ENCODE measurements at places on chromosomes 13 and 19.
A peak's percentile ranks its signal among the peaks of the same experiment; 100 is the strongest.

DNA sequence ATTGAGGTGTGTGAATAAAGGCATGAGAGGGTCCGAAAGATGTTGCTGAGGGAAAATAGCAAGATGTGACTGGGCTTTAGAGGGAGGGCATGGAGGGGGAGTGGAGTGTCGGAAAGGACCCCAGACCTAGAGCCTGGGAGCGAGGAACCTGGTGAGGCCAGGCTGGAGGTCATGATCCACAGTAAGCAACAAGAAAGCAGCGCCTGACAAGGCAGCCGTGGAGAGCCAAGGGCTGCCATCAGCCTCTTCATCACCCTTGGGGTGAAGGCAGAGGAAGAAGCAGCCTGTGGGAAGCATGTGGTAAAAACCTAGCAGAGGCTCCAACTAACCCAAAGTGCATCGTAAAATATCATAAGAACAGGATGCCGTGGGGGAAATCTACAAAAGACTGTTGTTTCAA, 162.8 kb upstream of the SOX1 start:
- no peak for DNase-seq

GRCh38 chr13:88802886-88803285, 1131.7 kb downstream of the SLITRK5 start:
- no peak for DNase-seq

- DNase-seq: no peak
Observed at GRCh38 chr13:65378943-65379519, 1851.1 kb downstream of the PCDH9 start.

DNA sequence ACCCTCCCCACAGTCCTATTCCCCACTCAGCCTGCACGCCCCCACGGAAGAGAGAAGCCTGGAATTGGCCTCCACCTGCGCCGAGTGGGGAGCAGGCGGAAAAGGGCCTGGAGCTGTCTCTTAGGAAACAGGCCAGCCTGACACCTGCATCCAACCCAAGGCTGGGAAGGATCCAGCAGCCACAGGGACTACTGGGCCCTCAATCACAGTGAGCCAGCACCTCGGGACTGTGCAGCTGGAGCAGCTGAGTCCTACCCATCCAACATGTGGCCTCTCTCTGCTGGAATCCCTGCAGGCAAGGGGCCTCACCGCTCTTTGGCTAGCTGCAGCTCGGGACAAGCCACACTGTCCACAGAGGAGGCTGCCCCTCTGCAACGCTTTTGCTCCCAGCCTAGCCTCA, 8.3 kb upstream of the EPHX3 start:
- DNase-seq: no peak

DNA sequence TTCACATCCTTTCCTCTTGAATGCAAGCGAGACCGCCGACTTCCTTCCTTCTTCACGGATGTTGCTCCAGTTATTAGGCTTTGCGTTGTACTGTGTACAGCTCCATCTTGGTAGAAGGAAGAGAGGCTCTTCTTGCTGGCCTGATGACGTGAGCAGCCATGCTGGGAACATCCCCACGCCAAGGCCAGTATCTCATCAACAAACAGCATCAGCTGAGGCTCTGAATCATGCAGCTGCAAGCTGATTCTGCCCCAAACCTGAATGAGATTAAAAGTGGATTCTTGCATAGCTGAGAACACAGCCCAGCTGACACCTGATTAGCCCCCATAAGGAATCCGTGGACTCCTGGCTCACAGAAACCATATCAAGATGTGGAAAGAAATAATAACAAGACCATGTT, 809.6 kb downstream of the EFNB2 start:
- no peak for DNase-seq

- DNase-seq: no peak
Observed at GRCh38 chr19:38819231-38819920, 6.6 kb upstream of the LGALS4 start.

DNA sequence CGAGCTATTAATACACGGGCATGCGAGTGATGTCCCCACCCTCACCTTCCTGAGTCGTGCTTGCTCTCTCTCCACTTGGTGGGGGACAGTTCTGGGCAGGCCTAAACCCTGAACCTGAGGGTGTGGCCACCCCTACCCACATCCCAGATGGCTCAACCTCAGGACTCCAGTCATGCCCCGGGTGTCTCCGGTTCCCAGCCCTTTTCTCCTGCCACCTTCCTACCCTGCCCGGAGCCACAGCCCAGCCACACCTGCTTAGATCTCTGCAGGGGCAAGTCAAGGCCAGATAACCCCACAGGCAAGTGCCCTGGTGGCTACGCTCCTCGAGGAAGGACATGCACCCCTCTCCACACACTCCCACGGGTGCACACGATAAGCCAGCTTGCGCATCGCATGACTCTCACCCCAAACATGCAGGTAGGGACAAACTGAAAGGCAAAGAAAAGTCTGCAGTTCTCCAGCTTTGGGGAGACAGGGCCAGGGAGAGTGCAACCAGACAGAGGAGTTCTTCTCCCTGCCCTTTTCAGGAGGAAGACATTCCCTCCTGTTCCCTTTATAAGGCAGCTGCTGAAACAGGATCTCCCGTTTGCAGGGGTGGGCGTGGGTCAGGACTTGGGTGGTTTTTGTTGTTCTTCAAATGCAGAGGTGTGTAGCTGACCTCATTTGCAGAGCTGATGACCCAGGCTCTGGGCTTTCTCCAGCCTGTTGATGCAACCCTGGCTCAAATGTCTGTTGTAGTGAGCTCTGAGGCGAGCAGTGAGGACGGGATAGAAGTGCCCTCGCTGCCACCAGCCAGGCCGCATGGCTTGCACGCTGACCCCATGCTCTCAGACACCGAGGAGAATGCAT, 88.6 kb downstream of the DPF1 start:
- no peak for DNase-seq

- no peak for DNase-seq
Observed at GRCh38 chr19:6185835-6186834, 50.7 kb downstream of the ACSBG2 start.

GRCh38 chr13:104683789-104684188, 1617.6 kb upstream of the SLC10A2 start:
- DNase-seq: no peak

GRCh38 chr19:38852231-38853044, 2.7 kb upstream of the HNRNPL start:
- no peak for DNase-seq

GRCh38 chr13:21181671-21182070, 5.2 kb downstream of the MRPL57 start:
- no peak for DNase-seq

GRCh38 chr13:110396913-110397381, 89.9 kb downstream of the COL4A2 start:
- peak; percentile 87 for DNase-seq

GRCh38 chr13:38902551-38902950, 88.1 kb downstream of the STOML3 start:
- DNase-seq: no peak

DNA sequence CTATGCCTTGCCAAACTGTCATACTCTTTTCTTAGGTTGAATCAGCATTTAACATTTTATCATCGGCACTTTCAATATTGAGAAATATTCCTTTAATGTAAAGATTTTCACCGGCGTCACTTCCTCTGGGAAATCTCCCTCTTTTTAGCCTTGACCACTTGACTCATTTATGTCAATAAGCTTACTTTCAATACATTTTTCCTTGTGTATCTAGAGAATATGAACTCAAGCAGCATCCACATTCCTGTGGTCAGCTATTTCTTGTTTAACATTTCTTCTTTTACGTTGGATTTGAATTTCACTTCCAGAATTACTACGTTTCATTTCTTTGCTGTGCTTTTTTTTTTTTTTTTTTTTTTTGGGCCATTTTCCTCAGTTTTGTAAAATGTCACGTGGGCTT, 271.2 kb upstream of the HTR2A start:
- no peak for DNase-seq

GRCh38 chr19:38848299-38849146, 1.3 kb downstream of the HNRNPL start:
- no peak for DNase-seq

GRCh38 chr19:41299046-41299754, 10.8 kb upstream of the CCDC97 start:
- no peak for DNase-seq

DNA sequence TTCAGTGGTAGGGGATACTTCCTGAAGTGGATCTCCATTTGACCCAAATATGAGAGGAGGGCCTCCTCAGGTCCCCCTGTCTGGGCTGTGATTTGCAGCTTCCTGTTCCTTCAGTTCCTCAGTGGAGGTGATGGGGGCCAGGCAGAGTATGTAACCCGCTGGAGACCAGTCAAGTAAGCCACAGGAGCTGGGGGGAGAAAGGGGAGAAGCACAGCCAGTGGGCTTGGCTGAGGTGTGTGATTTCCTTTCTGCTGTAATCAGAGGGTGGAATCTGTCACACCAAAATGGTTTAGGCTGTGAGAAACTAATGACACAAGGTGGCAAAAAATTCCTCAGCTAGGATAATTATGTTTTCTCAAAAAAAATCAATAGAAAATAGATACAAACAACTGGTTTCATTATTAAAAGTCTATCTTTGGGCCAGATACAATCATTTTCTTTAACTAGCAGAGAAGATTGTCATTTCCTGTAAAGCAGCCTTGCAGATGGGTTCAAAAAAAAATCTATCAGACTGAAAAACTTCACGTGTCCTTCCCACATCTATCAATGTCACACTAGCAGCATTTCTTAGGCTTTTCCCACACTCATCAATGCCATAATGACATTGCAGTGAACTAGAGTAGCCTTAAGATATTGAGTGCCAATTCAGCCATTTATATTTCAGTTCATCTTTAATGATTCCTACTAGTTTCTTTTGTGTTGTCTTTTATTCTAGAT, 1660.3 kb downstream of the EFNB2 start:
- no peak for DNase-seq

DNA sequence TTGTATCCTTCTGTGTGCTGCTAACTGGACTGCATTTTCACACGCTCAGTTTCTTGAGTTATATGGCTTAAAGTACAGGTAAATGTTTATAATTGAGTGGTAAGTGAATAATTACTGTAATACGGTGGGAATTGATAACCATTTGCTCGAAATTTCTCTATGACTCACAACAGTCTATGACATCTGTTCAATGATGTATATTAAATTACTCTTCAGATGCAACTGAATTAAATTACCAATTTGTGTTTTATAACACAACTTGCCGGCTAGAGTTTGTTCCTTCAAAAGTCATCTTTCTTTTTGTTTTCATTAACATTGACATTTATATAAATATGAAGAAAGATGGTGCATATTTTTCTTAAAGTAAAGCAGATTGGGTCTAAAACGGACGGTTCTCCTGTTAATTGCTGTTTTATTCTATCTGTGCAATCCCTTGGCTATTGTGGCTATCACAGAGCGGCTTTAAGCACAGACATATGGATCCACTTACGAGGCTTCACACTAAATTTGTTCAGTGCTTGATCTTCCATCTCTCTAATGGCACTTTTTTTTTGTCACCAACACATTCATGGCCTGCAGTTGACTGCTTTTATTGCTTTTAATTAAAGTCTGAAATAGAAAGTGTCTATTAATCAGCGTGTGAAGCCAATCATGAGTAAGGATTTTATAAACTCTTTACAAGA, 1291.6 kb upstream of the SLC10A2 start:
- DNase-seq: no peak

- DNase-seq: no peak
Observed at GRCh38 chr13:54241719-54242118, 1213.1 kb downstream of the OLFM4 start.

GRCh38 chr19:41746593-41747227, 8.6 kb upstream of the CEACAM6 start:
- no peak for DNase-seq

DNA sequence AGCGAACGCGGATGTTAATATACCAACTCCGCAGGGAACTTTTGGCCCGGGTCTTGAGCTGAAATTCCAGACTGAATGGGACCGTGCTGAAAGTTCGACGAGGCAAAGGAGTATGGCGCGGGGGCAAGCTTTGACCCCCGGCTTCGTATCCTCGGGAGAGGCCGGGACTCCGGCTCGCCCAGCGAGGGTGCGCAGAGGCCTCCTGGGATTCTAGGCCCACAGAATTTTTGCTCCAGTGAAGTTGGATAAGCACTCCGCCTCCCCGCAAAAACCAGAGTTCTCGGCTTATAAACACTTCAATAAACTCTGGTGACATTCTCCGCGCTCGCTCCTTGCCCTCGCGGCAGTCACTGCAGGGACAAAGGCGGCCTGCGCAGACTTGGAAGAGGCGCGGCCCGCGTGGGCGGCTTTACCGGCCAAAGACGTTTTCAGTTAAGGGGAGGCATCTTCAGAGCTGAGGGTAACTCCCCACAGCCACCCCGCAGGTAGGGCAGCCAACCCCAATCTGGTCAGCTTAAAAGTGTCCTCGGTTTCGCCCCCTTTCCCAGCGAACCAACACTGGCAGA, 112.6 kb downstream of the KCNRG start:
- no peak for DNase-seq

GRCh38 chr13:21825186-21825585, 154.3 kb downstream of the FGF9 start:
- DNase-seq: no peak

- no peak for DNase-seq
Observed at GRCh38 chr13:42272115-42272803, at the start of gene AKAP11. TSS of gene AKAP11 (plus strand) at chr13:42272152. CDS start at chr13:42286349, 14,197 bp downstream.

DNA sequence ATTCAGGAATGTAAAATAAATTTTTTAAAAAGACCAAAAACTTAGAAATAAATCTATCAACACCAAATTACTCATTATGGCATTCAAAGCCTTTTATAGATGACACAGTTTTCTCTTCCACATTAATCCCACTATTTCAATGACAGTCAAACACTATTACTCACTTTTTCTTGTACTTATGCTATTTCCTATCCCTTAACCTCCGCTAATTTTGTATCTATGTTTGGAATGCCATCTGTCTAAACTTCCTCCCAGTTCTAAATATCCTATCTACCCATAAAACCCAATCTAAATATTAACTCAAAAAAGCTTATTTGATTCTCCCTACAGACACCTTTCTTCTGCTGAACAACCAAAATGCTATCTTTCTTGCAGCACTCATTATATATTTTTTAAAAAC, 203.5 kb downstream of the ENOX1 start:
- no peak for DNase-seq
